Effector memory CD4-positive, alpha-beta T cell (primary cell): ENCODE measurements at places on chromosomes 2 and 18.

- DNase-seq: no peak
Measured at GRCh38 chr18:2223849-2224248, 347.5 kb downstream of the METTL4 start.

DNA sequence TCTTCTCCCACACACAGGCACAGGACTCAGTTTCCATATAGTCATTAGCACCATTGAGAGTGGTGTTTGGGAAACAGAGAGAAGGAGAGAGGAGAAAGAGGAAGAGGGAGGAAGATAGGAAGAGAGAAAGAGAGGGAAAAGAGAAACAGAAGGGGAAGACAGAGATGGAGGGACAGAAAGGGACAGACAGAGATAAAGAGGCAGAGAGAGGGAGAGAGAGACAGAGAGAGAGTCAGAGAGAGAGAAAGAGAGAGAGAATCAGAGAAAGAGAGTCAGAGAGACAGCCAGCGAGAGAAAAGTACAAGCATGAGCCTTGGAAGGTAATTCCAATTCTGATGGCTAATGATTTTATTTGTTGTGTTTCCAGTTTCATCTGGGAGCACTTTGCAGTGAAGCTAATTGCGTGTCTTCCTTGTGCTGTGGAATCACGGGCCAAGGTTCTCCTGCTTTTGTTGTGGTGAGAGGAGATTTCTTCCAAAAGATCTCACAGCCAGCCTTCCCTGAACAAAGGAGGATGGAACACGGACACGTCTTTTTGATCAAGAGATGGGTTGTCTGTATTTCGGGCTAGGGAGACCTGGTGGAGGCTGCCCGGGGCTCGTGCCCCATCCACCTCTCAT lies 153.6 kb upstream of the TWIST2 start:
- DNase-seq: no peak

DNA sequence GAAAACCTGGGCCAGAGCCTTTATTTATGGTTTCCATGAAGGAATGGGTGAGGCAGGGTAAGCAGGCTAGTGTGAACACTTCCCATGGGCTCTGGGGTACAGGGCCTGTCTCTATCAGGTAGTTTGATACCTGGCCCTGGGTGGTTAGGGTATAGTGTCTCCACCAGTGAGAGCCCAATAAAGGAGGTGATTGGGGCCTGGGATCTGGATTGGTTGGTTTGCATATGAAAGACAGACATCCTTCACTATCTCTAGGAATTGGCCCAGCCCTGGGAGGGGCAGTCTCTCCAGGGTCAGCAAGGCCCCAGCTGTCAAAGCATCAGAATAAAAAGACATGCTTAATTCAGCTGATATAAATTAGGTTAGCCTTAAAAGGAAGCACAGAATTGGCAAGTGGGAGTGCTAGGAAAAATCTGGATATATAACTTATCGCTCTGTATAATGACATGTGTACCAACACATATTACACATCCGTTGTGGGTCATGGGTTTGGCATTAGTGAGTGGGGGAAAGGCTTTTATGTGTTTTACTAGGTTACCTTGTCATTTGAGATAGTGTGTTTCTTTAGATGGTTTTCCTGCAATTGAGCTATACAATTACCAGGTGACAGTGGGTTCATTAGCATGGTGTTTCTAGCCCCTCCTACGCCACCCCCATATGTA lies 18.5 kb upstream of the TMEM178A start:
- no peak for DNase-seq

GRCh38 chr18:8627540-8627939 lies 18.3 kb downstream of the RAB12 start:
- no peak for DNase-seq

- DNase-seq: no peak
Measured at GRCh38 chr18:50152900-50153299, 42.0 kb downstream of the MYO5B start.

DNA sequence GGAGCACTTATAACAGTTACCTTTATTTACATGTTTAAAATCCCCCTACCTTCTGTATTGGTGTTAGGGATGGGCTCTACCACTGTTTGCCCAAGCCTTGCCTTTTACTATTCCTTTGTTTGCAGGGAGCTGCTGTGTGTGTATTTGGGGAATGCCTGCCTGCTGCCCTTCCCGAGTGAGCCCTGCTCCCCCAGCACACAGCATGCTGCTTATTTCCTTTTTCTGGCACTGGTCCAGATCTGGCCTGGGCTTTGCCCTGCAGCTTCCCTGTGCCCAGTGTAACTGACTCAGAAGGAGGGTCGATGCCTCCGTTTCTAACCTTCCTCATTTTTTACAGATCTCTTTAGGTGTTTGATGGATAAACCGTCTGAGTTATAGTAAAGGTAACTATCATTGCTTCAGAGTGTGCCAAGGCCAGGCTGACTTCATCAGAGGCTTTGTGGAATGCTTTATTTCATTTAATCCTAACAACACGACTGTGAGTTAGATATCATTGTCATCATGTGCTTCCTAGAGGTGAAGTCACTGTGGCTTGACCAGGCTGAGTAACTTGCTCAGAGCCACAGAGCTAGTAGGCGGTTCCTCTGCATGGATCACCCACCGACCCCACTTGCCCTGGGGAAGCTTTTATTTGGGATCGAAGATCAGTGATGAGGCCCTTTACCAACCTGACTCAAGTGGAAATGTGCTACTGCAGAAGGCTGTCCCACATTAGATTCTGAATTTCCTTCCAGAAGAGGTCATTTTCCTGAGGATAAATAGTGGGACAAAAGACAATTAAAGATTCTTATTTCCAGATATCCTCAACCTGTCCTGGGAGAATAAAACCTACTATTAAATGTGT lies 238.8 kb downstream of the ZNF407 start:
- no peak for DNase-seq

DNA sequence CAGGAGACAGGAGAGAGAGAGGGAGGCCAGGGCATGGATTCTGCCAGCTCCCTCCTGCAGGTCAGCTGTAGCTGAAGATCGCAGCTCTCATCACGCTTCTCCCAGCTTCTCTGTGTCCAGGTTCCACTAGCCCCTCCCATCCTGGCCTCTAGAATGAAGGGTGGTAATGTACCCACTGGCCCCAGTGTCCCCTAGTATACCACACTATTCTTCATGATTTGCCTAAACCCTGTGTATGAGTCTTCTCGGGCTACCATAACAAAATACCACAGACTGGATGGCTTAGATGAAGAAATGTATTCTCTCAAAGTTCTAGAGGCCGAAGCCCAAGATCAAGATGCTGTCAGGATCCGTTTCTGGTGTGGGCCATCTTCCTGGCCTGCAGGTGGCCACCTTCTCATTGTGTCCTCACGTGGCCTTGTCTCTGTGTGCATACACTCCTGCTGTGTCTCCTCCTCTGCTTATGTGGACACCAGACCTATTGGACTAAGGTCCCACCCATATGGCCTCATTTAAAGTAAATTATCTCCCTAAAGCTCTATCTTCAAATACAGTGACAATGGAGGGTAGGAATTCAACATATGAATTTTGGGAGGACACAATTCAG lies 77.3 kb downstream of the TNFRSF11A start:
- DNase-seq: no peak

GRCh38 chr2:232075859-232076258 lies 114.3 kb downstream of the DIS3L2 start:
- DNase-seq: no peak

DNA sequence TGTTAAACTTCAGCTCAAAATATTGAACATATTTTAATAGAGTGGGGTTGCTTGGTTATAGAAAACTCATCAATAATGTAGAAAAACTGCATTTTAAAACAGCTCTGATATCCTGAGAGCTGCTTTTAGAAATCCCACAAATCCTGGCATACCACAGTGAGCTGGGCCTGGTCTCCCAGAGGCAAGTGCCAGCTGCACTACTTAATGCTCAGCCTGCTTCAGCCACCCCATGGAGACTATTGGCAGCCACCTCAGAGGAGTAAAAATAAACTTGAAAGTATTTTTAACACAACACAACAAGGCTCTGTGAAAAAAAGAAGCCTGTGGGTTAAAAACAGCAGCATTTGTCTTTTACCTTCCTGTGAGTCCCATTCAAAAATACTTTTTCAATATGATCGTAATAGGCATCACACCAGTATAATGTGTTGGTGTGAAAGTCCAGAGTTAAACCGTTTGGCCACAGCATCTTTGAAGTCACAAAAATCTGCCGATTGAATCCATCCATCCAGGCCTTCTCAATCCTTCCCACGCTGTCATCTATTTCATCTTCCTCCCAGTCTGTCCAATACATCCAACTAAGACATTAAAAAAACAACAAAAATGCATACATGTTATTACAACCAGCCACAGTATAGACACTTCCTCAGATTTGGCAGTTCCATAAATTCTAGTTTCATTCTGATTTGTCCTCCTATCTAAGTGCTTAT lies 1115.3 kb downstream of the LRP1B start:
- no peak for DNase-seq
